ENCODE measurements at places on chromosomes 3 and 15.

DNA sequence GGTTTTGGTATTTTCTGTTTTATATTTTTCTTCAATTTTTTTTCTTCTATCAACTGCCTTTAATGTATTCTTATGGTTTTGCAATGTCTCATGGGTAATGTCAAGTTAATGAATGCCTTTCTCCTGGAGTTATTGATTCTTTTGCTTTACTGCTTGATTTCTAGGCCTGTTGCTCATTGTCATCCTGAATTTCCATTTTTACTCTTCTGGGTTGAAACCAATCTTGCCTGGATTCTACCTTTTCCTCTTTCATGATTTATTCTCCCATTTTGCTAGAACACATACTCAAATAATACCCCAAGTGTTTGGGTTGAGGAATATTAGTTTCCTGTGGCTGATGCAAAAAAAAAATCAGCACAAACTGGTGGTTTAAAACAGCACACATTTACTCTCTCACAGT lies 315.2 kb upstream of the PDZRN3 start:
- DNase-seq = no peak

DNA sequence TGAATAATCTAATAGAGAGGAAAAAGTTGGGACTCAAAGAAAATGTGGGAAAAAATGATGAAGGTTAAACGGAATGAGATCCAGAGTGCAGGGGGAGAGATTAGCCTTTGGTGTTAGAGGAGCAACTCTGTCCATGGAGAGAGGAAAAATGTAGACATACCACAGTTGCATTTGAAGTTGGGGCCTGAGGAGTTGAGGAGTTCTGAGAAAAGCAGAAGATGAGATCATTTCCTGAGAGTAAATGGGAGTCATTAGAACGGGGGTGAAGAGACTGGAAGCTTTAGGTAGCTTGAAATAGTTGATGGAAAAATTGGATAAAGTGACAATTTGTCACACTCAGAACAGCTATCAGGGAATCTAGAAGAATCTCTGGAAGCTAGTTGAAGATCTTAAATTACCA lies 7.3 kb downstream of the CCR5AS start:
- no peak for DNase-seq

DNA sequence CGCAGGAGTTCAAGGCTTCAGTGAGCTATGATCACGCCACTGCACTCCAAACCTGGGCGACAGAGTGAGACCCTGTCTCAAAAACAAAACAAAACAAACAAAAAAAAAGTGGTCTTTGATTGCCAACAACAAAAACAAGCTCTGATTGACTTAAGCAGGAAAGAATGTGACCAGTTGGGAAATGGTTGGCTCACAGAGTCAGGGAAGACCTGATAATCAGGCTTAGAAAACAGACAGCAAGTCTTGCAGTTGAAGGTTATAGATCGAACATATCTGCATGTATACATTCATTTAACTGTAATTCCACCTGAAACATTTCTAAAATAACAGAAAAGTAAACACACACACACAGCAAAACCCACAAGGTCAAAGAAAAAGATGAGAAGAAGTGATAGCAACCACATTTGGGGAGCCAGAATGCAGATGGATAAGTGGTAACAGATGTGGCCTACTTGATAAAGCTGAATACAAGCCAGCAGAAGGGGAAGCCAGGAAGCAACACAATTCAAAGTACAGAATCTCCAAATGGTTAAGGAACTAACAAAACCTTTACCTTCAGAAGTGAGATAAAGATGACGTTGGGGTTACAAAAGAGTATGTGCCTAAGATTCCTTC lies 699.9 kb upstream of the ZNF385D start:
- DNase-seq = no peak

DNA sequence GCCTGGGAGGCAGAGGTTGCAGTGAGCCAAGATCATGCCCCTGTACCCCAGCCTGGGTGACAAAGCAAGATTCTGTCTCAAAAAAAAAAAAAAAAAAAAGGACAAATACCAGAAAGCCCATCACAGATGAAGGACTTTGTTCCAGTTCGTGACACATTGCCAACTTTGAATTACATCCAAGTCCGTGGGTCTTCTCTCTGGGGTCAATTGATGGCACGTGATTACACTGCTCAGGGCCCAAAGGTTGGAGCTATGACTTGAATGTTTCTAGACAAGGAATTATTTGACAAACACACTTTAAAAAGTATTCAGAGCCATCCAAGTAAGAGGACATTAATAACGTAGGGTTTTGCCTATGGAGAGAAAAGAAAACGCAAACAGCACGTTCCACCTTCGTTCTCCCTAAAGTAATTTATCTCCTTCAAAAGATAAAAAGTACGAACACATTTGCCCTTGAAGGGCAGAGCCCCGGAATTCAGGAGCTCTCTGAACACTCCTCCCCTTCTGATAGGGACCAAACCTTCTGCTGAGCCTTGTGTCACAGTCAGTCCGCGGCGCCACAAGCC lies 31.3 kb upstream of the ST3GAL6 start:
- no peak for DNase-seq

GRCh38 chr3:170814822-170815221 lies 55.2 kb downstream of the RPL22L1 start:
- DNase-seq = no peak

- DNase-seq = no peak
Observed at GRCh38 chr15:101183931-101184305, 67.9 kb downstream of the CHSY1 start.
